ENCODE measurements at places on chromosomes 7 and 10. TPM values are rescaled to one million over a fixed set of nuclear protein-coding genes. Genes with fewer than 3 reads are reported as not detected.

SLC13A4 gene
- total RNA-seq, result not detected

SLC26A5 gene
- total RNA-seq, result not detected

MKI67 gene
- 159 TPM for total RNA-seq

ASZ1 gene
- total RNA-seq, result not detected

GPRIN2 gene
- not detected for total RNA-seq

LYZL2 gene
- total RNA-seq, result not detected

TECTB gene
- not detected for total RNA-seq

OPN4 gene
- total RNA-seq, result not detected
